ENCODE measurements at places on chromosomes 5 and 9.

GRCh38 chr9:136024286-136024685 is 63.1 kb upstream of the UBAC1 start:
- DNase-seq, result no peak

DNA sequence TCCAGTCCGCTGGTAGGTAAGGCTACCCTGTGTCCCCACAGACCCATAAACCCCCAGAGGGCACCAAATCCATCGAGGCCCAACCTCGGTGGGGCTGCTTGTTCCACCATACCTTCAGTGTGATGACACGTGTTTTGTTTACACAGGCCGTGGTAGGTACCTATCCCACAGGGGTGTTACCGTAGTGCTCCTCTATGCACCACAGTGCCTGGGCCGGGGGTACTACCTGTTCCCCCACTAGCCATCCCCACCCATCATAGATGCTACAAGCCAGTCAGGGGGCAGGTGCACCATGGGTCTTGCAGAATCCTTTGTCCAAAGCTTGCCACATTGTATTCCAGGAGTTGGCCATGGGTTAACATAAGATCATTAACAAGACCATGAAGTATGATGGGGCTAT is 796.2 kb downstream of the EFNA5 start:
- no peak for DNase-seq

DNA sequence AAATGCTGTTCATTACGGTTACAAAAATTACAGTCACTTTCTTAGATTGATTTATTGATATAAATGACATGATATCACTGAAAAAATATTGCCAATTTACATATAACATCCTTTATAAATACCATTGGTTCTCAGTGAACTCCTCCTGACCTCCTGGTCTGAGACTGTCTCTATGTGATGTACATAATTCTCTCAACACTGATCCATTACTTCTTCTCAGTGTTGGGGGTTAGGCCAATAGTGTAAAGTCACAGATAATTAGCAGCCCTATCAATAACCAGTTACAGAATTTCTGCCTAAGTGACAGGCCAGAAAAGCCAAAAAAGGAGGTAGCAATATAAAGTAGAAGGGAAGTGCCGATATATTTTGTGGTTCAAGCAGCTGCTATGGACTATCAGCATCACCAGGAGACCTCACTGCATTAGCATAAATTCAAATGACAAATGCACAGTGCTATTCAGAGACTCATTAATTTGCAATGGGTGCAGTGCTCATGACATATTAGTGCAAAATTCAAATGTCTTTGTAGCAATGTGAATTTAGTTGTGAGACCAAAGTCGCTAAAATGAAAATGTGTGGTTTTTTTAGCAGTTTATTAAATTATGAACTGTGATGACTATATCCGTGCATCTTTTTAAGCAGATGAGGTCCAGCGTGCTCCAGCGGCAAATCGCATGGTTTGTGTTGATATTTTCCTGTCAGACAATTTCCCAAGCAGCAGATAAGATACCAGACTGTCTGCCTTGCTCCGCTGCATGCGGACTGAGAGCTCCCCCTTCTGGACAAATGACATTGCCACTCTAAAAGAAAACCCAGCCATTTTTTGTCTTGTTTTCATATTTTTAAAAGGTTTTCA is 144.6 kb downstream of the CETN3 start:
- no peak for DNase-seq

DNA sequence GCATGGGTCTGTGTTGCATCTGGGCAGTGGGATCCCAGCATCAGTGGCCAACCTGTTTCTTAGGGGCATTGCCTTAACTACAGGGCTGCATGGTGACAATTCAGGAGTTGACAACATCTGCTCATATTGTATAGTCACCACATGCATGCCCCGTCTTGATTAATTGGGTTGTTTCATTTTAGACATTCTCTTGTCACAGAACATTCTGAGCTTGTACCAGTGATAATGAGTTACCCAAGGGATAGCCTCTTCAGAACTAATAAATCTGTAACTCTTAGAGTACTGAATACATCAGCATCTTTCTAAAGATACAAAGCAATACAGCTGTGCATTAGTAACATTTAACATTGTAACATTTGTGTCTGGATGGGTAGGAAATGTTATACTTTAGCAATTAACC is 426.5 kb upstream of the CD180 start:
- no peak for DNase-seq

DNA sequence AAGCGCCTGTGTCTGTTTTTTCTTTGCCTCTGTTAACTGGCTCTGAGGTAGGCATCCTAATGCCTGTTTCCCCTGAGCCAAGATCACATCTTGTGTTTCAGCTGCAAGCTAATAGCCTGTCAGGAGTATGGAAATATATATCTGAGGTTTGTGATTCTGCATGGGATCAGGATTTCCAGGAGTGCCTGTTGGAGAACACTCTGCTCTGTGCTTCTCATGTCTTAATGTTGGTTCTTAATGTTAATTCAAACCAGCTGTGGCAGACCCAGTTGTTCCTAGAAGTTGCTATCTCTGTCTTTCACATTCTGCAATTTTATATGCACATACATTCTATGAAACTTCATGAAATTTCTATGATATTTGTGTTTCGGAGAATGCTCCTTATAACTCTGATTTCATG is 72.1 kb downstream of the PGM5 start:
- no peak for DNase-seq

- DNase-seq, result no peak
Measured at GRCh38 chr5:144028058-144028457, 142.4 kb downstream of the YIPF5 start.

DNA sequence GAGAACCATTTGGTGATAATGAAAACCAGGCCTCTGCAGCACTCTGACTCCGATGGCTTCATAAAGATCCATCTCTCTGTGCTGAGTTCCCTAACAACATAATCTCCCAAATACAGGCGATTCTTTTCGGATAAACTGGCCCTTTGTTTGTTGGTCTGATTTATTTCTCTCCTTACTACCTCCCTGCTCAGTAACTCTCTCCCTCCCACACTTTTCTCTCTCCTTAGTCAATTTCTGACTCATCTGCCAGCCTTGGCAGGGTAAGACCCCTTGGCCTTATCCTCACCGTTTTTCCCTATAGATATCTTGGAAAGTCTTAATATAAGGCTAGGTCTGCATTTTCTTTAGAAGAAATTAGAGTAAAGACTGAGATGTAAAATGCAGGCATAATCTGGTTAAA is 128.7 kb downstream of the BRINP1 start:
- no peak for DNase-seq

GRCh38 chr5:133581918-133582317 is 30.4 kb downstream of the FSTL4 start:
- DNase-seq, result no peak
